ENCODE measurements at places on chromosomes 7 and 10. TPM values are rescaled to one million over a fixed set of nuclear protein-coding genes. Genes with fewer than 3 reads are reported as not detected.

DNA sequence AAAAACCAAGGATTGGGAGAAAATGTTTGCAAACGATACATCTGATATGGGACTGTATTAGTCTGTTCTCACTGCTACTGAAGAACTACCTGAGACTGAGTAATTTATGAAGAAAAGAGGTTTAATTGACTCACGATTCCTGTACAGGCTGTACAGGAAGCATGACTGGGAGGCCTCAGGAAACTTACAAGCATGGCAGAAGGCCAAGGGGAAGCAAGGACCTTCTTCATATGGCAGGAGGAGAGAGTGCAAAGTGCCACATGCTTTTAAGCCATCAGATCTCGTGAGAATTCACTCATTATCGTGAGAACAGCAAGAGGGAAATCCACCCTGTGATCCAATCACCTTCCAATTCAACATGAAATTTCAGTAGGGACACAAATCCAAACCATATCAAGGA, 11.0 kb downstream of the ZNF713 start:
- DNase-seq, result no peak

- DNase-seq, result no peak
These were observed 160.3 kb upstream of the LYZL2 start for GRCh38 chr10:30789806-30790205.

DNA sequence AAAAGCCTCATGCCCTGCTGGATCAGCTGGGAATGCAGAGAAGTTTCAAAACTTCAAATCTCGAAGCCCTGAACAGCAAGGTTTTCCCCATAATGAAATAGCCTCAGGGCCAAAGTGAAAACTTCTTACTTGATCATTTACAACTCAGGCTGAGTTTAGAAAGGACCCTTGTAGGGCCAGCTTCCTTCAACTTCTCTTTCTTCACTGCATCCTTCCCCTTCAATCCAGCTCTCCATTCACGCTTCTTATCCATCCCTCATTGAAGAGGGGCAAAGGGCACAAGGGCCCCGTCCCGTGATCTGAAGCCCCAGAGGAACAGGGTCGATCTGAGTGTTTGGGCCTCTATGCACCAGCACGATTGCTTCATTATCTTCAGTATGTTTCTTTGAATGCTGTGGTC, 392.2 kb upstream of the CELF2 start:
- DNase-seq, result no peak

DNA sequence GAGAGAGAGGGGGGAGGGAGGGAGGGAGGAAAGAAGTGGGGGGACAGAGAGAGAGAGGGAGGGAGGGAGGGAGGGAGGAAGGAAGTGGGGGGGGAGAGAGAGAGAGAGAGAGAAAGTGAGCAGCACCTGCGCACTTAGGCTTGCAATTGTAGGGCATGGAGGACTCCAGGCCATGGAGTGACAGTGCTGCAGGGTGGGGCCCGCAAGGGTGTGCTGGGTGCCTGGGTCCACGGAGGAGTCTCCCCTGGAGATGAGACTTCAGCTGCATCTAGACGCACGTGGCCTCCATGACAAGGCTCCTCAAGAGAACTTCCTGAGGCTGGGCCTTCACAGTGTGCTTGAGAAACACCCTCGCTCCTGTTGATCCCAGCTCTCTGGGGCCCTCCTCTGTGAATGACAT, 44.5 kb downstream of the CLRN3 start:
- DNase-seq, result no peak

DNA sequence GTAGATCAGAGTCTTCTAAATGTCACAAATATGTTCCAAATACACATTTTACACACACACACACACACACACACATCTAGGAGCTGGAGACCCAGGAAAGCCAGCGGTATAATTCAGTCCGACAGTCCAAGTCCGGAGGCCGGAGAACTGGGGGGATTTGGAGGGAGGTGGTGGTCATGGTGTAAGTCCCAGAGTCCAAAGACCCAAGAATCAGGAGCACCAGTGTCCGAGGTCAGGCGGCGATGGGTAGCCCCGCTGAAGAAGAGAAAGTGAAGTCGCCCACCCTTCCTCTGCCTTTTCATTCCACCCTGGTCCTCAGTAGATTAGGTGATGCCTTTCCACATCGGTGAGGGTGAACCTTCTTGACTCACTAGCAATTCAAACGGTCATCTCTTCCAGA, 154.8 kb downstream of the CAMK1D start:
- no peak for DNase-seq

MKX gene
- 0.39 TPM for polyA plus RNA-seq

CTAGE4 gene
- polyA plus RNA-seq, result 3.2 TPM

- no peak for DNase-seq
These were observed 25.6 kb upstream of the GRID1 start for GRCh38 chr10:86391986-86392722.

DNA sequence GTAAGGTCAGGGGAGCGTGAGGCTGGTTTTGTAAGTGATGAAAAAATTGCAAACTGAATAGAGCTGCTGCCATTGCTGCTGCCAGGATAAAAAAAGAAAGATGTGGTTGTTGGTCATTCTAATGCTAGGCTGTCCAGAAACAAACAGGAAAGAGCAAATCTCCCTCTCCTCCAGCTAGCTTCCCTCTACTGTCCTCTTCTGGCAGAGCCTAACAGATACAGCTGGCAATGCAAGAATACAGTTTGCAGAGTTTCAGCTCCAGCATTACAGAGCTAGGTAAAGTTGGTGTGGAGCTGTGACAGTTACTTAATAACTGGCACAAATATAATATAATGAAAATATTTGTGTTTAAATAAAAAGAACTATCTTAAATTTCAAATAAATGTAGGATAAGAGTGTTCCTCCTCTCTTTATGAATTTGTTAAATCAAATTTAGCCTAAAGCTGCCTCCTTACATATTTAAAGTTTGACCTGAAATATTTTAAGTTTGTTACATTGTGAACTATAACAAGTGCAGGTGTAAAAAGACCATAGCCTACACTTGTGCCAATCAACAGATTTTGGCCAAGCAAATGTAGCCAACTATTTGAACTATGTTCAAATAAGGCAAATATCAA, 407.7 kb downstream of the SH2D4B start:
- no peak for DNase-seq

DNA sequence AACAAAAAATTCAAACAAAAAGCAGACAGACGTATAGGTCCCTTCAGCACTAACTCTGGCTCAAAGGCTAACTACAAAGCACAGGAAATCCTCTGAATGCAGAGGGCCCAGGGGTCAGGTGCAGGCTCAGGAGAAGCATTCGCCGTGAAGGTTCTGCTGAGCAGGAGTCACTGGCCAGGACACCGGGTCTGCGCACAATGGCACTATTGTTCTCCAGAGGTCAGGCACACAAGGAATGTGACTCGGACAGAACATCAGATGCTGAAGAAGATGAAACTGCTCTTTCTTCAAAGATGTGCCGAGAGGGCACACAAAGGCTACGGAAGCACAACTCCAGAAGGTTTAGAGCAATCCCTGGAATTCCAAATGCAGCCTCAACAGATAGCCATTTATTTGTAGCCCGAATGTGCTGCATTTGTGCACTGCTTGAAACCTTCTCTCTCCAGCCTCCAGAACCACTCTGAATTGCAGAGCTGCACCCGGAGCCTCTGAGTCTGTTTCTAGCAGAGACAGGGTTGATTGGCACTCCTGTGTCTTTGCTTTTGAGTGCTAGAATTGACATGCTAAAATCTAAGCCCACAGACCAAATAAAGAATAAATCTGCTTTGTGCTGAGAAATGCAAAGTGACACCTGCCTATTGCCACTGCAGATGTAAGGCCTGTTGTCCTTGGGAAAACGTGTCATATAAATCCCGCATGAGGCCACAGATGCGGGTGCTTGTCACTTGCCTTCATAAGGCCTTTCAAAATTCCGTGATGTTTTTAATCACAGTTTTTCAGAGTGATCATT, 85.4 kb upstream of the AFAP1L2 start:
- no peak for DNase-seq

- peak; percentile 60 for DNase-seq
These were observed 90.3 kb upstream of the CTTNBP2 start for GRCh38 chr7:117963264-117964197.

RHOBTB1 gene
- 80.9 TPM for polyA plus RNA-seq

- DNase-seq, result no peak
These were observed 50.6 kb downstream of the GRID2IP start for GRCh38 chr7:6500691-6501090.

DNA sequence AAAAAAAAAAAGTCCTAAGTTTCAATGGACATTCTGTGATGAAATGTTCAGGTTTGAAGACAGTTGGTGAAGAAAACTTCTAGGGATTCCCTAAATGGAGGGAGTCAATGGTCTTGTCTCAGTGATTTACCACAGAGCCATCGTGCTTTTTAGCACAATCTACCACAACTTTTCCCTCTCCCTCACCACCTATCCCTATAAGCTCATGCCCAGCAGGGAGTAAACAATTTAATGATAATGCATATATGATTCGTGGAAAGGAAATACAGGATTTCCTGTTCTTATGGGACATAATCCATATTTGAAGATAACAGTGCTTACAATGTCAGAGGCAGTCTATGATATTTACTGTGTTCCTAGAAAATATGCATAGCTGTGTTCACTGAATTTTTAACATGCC, 38.4 kb upstream of the CD36 start:
- no peak for DNase-seq

DNA sequence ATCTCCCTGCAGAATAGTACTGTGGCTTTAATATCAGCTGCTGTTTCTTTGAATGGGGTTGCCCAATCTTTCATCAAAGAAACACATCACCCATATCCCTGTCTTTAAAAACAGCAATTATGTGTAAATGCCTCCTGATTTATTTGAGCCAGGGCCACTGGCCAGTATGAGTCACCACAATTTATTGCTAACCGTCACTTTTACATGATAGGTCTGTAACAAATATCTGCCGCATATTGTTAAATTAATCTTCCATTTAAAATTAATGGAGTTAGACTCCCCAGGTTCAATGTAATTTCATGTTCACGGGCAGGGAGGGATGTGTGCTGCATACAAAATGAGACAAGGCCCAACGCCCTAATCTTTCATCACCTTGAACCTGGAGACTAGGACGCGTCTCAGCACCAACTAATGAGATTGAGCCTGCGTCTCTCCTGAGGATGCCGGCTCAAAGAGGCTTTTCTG, 673.4 kb downstream of the AUTS2 start:
- peak; percentile 21 for DNase-seq

NUB1 gene
- 82.0 TPM for polyA plus RNA-seq

DNA sequence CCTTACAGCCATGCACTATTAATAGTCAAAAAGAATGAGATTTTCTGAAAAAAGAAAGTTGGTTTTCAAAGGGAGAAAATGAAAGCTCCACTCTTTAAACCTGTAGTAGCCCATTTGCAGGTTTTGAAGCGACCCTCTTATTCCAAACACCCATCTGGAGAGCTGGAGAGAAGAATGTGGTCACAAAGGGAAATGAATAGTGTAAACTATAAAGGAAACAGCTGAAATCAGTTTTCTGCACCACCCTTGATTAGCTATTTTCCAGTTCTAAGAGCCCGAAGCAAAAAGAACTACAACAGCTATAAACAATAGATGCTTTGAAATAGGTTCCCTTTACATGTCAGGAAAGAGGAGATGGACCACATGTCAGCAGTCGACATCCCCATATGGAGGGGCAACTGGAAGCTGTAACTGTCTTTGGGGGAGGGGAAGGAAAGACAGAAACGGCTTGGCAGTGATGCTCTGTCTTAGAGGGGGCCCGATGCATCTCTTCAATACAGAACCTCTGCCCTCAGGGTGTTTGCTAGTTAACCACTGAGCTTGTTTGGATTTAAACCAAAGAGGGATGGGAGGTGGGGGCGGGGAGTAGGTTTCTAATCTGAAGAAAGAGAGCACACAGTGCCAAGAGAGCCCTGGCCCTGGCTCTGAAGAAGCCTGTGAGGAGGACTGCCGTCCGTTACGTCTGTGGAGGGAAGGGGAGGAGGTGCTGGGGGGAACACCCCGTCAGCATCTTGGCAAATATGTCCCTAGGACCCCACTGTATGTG, 55.3 kb downstream of the CPVL start:
- DNase-seq, result peak; percentile 67

DNA sequence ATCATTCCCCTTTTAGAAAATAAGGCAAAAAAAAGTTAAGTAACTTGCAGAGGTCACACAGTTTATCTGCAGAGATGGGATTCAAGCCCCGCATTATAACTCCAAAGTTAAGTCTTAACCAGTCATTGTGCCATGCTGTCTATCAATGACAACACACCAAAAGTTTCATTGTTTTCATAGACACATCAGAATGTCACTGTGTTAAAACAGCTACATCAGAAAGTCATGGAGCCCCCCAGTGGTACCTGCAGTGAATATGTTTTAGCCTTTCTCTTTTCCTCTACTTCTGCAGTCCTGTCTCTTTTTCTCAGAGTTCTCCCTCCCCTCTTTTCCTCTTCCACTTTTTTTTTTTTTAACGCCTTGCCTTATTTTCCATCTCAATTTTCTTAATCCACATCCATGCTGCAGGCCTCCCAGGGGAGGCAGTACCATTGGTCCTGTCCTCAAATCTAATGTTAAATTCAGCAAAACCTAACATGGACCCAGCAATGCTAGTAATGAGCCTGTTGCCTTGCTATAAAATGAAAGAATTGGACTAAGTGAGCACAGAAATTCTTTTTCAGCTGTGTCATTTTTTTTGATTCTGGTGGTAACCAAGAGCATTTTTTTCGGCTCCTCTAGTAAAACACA, 3.8 kb upstream of the NRCAM start:
- no peak for DNase-seq

CALY gene
- polyA plus RNA-seq, result not detected

DNA sequence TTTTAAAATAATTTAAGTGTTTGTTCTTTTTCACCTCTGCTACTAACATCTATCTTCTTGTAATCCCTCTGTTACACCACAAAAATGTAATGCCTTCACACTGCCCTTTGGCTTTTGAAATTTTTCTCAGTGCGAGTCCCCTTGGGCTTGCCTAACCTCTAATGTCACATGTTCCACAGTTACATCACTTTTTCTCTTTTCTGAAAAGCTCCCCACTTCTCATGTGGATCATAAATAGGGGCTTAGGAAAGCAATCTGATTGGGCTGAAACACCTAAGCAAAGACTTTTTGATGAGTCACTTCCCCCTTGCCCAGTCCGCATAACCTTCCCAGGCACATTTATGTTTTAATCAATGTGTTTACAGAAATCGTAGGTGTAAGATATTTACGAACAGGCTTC, 288.2 kb downstream of the IPMK start:
- DNase-seq, result no peak

GRCh38 chr7:26311798-26312197, 20.1 kb downstream of the SNX10 start:
- no peak for DNase-seq

OR6V1 gene
- polyA plus RNA-seq, result not detected

DNA sequence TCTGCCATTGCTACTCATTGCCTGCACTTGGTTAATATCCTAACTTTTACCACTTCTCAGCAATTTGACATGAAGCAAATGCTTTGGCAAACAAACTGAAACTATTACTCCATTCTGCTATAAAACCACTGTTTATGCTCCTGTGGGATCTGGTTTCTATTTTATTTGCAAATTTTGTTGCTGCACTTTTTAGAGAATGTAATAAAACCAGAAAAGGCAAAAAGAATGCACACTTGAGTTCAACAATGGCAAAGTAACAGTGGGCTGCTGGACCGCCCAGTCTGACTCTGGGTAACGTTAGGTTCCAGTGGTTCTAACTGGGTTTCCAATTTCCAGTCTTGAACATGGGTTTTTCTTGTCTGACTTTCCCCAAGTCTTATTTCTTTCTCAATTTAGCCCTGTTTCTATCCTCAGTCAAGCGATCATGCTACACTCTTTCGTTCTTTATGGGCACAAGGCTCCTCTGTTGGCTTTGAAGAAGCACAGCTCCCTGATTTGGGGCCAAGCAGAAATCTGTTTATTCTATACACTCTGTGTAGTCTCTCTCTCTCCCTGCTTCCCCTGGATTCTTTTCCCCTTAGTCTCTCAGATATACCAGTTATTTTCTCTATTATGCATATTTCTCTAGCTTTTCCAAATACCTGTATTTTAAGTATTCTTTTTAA, 129.2 kb upstream of the FAM3C start:
- DNase-seq, result no peak

UCMA gene
- polyA plus RNA-seq, result not detected

TECPR1 gene
- 23.5 TPM for polyA plus RNA-seq
